ENCODE measurements at places on chromosomes 12 and 14.
A peak's percentile ranks its signal among the peaks of the same experiment; 100 is the strongest.

DNA sequence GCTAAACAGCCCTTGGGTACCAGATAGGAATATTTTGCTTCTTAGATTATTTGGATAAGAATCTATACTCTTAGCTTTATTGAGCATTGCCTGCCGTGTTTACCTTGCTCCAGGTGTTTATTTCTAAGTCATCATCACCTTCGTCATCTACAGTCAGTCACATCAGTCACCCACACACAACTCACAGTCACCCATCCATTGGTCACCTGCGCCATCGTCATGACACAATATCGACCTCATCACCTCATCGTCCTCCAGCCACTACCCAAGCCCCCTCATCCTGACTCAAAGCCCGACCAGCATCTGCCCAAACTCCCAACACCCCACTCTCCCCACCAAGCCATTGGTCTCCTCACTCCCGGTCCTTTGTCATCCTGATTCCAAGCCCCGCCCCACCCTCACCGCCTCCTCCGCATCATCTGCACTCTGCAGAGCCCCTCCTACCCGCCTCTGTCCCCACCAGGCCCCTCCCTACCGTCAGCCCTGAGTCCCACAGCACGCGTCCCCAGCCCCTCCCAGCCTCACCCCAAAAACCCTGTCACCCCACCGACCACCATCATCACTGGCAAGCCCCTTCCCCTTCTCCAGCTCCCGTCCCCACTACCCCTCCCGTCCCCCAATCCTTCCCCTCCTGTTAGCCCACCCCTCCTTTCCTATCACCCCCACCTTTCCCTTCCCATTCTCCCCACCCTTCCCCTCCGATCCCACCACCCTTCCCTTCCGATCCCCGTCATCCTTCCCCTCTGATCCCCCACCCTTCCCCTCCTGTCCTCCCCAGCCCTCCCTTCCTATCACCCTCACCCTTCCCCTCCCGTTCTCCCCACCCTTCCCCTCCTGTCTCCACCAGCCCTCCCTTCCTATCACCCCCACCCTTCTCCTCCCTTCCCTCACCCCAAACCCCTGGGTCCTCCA, 9.8 kb downstream of the DLK1 start:
- DNase-seq, result peak; percentile 45

GRCh38 chr12:6376870-6377666, 1.7 kb upstream of the SCNN1A start:
- no peak for DNase-seq

DNA sequence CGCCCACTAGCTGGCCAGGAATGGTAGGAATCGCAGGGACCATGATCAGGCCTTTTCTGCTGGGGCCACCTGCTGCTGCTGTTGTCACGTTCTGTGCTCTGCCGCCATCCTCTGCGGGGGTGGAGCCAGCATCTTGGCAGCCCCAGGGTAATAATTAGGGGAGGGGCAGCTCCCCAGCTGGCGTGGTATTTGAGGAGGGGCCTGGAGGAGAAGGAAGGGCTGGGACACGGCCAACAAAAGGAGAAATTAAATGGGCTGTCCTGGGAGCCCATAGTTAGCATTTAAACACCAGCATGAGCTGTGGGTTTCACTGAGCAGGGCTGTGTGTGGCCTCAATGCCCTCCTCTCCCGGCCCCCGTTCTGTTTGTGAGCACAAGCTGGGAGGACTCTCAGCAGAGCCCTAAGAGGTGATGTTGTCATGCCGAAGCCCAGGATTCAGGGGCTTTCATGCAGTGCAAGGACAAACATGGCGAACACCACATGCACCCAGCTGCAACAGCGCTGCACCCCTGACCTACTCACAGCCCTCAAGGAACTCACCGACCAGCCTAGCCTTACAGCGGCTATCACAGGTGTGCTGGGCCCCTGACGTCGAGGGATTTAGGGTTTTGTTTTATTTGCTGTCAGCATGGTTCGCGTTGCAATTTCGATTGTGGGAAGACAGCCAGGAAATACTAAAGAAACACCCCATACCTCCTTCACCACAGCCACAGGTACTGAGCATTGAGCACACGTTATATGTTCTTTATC, 324.3 kb downstream of the CACNA1C start:
- DNase-seq, result peak; percentile 41

DNA sequence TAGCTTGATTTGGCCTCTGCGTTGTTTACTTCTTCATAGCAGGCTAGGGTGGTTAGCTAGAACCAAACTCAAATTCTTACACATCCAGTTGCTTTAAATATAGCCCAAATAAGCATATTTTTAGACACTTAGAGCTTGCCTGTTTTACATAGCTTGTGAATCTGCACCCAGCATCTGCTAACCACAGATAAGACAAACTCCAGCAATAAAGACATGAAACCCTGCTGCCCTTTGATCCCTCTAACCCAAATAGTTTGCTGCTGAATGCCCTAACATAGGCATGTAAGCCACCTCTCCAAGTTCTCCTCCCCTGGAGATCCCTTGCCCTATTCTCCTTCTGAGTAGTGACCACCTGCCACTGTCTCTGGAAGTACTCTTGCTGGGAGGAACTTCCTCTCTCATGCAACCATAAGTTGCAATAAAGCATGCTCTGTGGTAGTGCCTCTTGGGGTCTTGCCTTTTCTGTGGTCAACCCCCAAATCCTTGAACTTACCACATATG, 185.6 kb downstream of the TMEM117 start:
- DNase-seq, result no peak

DNA sequence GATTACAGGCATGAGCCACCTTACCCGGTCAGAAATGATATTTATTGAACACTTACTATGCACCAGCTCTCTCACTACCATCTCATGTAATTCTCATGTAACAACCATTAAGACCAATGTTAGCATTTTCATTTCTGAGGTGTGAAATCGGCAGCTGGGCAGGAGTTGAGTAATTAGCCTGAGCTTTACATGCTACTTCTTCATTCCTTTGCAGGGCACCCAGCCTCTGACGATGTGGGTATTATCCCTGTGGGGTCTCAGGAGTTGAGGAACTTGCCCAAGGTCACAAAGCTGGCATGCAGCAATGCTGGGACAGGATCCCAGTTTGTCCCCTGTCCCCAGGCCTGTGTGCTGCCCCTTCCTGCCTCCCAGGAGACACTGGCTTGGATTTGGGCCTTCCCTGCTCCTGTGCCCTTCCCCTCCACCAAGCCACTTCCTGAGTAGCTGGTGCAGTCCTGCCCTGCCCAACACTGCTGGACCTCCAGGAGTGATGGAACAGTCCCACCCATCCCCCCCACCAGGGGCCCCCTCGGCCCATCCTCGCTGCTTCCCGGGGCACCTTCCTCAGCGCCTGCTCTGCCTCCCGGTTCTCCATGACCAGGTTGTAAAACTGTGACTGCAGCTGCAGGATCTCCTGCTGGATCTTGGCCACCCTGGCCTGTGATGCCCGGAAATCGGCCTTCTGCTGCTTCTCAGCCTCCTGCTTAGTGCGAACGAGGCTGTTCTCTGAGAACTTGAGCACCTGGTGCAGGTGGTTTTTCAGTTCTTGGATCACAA, 14.7 kb downstream of the RITA1 start:
- DNase-seq, result no peak

- DNase-seq, result peak; percentile 64
Observed at GRCh38 chr12:22312336-22312735, 22.2 kb downstream of the ST8SIA1 start.

DNA sequence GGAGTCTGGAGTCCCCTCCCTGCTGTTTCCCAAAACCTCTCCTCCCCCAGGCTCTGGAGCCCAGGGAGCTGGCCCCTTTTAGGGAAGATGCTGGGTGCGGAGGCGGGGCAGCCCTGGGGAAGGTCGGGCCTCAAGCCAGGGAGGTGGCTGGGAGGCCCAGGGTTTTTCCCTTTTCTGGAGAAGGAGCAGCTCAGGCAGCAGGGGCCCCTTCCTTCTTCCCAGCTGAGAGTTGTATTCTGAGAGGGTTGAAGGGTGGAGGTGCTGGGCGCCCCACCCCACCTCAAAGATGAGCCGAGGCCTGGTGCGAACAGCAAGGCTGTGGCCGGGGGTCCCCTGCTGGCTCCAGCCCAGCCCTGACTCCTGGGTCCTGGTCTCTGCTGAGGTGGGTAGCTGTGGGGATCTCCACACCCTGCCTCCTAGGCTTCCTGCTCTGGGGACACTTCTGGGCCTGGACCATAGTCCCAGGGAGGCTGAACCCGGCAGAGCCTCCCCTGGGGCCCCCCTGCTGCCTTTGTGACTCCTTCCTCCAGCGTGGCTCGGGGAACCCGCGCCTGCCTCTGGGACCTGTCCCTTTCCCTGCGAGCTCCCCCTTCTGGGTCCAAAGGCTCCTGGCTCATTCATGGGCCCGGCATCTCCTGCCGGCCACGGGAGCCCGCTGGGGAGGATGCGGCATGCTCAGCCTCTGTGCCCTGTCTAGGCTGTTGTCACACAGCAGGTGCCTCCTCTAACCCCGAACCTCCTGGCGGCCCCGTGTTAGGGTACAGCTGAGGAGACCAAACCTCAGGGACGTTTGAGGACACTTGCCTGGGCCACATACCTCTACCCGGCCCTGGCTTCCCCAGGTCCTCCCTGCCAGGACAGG, 4.4 kb downstream of the TRMT61A start:
- DNase-seq, result no peak

DNA sequence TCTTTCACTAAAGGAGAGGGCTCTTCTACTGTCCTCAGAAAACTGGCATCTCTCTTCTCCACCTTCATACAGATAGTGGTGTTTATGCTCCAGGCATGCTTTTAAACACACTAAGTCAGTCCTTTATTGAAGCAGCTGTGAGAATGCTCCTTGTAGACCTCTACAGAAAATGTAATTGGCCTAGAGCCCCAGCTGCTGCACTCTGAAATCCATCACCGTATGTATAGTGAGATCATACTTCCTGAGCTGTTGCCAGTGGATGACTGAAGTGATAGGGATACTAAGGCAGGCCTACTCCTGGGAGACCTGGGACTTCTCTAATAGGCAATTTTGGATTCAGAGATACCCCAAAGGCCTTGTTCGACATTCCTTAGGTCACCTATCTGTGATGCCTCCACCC, 535.4 kb downstream of the RPS29 start:
- no peak for DNase-seq

- no peak for DNase-seq
Observed at GRCh38 chr14:106308839-106309389, 782.5 kb downstream of the TMEM121 start.

GRCh38 chr12:104963757-104964156, 5.7 kb upstream of the SLC41A2 start:
- no peak for DNase-seq

DNA sequence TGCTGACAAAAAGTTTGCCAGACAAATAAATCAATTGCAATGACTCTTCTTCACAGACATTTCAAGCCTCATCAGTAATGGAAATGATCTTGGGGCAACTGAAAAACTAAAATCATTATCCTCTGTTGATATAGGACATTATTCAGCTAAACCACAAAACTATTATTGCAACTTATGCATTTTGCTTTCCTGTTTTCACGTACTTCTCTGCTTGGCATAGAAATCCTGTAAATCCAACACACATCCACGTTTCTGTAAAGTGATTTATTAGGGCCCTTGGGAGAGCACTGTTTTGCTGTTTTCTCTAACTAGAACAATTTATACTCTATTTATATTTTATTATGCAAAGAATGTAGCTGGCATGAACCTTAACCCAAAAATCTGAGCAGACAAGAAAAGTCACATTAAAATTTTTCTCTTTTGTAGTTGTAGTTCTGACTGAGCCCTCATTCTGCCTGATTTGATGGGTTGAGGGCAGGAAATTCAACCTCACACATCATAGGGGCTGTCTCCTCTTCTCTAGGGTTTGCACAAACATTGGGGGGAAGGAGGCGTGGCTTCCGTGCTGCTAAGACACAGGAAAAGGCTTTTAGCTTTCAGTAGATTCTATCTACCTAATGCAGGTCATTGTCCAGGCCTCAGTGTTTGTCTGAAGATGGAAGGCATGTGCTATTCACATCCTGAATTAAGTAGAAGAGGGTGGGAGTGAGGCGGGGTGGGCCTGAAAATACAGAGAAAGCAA, 11.5 kb upstream of the NUP107 start:
- DNase-seq, result no peak

GRCh38 chr14:99527427-99528076, 46.3 kb downstream of the CCNK start:
- DNase-seq, result no peak

GRCh38 chr14:80388980-80389711, 177.8 kb upstream of the DIO2 start:
- DNase-seq, result no peak

DNA sequence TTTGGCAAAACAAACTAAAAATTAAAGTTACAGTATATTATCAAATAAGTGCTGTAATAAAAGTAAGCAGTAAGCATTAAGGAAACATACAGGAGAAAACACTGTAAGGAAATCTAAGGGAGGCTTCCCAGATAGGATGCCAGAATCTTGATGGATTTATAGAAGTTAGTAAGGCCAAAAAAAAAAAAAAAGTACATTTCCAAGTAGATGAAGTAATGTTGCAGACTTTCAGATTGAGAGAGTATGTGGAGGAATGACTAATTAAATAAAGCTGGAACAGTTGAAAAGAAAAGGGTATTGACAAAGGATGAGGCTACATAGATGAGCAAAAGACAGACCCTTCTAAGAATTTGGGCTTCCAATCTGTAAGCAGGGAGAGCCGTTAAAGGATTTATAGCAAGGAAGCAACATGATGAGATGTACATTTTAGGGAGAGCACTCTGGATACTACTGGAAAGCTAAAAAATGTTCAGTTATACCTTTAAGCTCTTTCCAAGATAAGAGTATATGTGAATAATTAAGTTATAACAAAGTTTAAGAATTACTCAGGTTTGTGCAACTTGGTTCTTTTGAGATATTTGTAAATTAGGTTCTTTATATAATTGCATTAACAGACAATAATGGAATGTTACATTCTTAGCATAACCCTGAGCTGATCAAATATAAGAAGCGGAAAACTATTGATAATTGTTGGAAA, 87.5 kb upstream of the MON2 start:
- no peak for DNase-seq

- no peak for DNase-seq
Observed at GRCh38 chr12:117360222-117360550, 1.2 kb downstream of the NOS1 start.

GRCh38 chr12:5807090-5807414, 138.0 kb downstream of the ANO2 start:
- no peak for DNase-seq

DNA sequence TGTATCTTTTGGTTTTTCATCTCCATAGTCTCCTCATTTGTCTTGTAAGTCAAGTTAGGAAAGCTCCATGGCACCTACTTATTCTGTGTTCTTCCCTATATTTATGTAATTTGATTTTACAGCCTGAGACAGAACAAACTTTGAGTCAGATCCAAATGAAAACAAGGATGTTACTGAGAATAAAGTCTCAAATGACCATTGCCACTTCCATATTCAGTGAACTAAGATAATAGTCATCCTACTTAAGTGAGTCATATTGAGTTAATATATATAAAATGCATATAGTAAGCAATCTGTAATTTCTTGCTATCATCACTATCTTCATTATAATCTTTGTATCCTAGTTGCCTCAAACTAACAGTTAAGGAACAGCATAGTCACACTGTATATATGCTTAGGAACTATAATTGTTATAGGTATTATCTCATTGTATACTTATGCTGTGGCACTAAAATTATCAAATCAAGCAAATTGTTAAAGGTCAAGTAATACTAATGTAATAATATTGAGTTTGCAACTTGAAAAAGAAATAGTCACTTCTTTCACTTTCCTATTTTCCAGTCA, 30.8 kb downstream of the TMTC3 start:
- DNase-seq, result no peak

- DNase-seq, result peak; percentile 58
Observed at GRCh38 chr12:40819436-40820108, 127.3 kb downstream of the CNTN1 start.
